IPS-NIHi11 (cell line): ENCODE measurements at places on chromosomes 6 and 20.

DNA sequence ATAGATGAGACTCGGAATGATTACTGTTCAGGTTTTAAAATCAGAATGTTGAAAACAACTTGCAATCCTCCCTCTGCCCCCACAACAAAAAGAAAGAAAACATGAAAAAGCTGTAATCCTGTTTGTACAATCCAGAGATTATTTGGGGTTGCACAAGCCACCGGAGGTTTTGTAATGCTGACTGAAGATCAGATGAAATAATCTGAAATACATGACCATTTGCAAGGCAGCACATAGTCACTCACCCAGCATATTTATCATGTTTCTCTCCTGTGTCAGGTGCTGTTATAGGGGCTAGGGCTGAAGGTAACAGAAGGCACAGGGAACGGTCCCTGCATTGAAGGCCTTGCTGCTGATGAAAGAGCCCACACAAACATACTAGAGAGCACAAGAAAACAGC, 85.3 kb downstream of the SIM1 start:
- DNase-seq: no peak

DNA sequence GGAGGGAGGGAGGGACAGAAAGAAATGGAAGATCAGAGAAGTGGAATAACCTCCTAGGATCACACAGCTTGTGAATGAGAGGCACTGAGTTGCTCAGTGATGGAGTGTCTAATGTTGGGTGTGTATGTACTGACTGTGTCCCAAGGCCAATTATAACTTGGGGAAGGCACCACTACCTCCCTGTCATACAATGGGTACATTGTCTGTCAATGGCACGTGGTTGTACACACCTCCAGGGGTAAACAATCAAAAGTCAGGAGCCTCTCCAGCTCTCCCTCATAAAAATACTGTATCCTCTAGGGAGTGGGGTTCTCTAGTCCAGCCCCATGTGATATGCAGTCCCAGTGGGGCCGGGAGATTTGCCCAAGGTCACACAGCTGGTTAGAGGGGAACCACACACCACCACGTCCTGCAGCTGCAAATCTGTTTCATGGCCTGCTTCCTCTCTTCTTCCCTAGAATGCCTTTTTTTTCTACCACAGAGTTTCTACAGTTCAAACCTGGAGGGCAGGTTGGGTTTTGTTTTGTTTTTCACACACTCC, 112.5 kb downstream of the SNX5 start:
- no peak for DNase-seq

DNA sequence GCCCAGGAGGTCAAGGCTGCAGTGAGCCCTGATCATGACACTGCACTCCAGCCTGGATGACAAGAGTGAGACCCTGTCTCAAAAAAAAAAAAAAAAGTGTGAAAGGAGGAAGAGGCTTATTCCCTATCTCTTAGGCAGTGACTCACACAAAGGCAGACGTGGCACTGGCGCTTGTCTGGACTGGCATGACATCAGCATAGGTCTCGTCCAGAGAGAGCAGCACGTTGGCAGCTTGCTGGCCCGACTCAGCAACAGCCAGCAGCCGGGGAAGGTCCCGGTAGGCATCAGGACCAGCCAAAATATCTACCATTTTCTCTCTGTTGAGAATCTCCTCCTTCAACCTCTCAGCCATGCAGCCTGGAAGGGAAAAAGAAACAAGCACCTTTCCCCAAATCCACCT, 14.1 kb downstream of the CDK5RAP1 start:
- DNase-seq: no peak

DNA sequence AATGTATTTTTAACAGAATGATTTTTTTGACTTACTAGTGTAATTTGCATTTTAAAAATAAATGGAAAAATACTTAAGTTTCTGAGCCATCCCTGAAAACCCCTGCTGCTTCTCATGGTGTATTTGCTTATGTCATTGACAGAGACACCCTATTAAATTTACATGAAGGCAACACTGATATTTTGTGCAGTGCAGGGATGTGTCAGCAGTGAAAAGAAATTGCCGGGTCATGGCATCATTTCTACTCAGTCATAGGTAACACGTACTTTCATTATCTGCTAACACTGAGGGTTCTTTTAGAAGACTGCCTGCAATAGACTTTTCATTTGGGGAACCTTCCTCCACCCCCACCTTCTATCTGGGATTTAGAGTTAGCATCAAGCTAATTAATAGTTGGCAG, 136.7 kb upstream of the RNF217 start:
- no peak for DNase-seq

DNA sequence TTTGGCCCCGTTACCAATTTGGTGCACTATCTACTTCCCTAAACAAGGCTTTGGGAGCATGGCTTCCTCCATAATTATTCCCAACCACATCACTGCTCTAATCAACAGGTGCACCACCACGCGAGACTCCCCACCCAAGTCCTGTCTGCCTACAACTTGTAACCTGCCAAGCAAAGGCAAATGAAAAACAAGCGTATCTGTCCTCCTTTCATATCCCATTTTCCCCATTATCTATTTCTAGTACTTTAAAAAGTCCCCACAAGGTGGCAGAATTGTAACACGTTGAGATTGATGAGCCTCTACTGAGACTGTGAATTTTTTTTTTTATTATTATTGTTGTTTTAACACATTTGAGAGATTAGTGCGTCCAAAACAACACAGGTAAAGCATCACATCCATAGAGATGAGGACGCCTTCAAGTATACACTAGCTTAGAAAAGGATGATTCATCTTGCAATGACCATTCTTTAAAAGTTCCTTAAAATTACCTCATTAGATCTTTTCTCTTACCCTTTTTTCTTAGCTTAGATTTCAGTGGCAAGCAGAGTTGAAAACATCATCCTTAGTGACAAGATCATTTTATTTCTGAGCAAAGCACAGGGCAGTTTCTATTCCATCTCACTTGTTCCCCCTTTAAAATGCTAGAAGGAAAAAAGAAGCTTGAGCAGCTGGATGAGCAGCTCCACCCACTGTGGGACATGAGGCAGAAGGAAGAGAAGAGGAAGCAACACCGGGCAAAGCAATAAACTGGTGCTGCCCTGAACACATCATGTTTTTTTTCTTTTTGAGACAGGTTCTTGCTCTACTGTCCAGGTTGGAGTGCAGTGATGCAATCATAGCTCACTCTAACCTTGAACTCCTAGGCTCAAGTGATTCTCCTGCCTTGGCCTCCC, 210.8 kb downstream of the ARHGAP18 start:
- peak; percentile 57 for DNase-seq

- no peak for DNase-seq
These were observed 647.8 kb upstream of the SLC35B3 start for GRCh38 chr6:9083108-9083507.

DNA sequence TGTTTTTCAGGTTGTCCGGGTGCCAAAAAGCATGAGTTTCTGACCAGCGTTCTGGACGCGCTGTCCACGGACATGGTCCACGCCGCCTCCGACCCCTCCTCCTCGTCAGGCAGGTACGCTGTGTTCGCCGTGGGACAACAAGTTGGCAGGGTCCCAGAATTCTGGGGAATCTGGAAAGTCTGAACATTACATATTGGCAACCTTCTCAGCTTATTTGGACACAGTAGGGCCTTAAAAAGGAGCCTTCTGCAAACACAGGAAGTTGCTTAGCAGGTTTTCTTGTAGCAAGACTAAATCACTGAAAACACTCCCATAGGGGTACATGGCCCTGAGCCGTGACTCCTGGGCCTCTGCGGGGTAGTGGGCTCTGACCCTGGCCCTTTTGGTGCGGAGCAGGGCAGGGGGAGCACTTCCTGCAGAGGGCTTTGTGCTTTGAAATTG, 209.7 kb downstream of the SMOC2 start:
- peak; percentile 53 for DNase-seq

- no peak for DNase-seq
These were observed 26.0 kb downstream of the SDCBP2 start for GRCh38 chr20:1302685-1303541.

GRCh38 chr6:111672761-111673450, 67.2 kb upstream of the TRAF3IP2 start:
- no peak for DNase-seq

GRCh38 chr6:74447013-74447412, 751.0 kb downstream of the CD109 start:
- no peak for DNase-seq

DNA sequence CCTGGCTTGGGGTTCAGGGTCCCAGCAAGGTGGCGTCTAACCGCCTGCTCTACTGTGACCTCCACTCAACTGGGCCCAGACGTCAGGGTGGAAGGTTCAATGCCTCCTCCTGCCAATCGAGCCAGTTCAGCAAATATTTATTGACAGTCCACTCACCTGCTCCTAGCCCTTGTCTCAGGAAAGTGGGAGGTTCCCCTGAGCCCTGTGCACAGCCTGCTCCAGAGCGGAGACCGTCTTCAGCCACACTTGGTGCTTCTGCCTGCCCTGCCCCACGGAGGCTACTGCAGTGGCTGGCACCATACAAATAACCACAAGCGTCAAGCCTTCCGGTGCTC, 6.1 kb downstream of the CCDC167 start:
- no peak for DNase-seq

- DNase-seq: no peak
These were observed 232.3 kb upstream of the FKBP1C start for GRCh38 chr6:62978920-62979319.

GRCh38 chr20:29687438-29687837, 1570.0 kb upstream of the DEFB115 start:
- no peak for DNase-seq

GRCh38 chr6:131286469-131287040, 151.3 kb downstream of the AKAP7 start:
- no peak for DNase-seq

DNA sequence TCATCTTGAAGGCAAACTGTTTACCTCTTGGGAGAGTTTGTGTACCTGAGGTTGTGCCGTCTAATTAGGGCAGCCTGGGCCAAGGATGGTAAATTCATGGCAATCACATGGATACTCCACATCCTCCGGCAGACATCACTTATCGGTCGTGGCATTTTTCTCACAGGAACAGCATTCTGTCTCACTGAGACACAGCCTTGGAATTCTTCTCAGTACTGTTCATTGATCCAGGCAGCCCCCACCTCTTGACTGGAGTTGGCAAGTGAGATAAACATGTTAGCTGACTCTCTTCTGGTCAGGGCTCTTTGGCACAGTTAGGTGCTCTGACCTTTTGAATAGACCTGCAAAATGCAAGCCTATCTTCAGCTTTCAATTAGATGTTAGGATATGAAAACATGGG, 511.4 kb upstream of the FLRT3 start:
- no peak for DNase-seq

GRCh38 chr6:75188221-75188925, 17.5 kb downstream of the COL12A1 start:
- DNase-seq: no peak

GRCh38 chr6:55016261-55016660, 158.1 kb upstream of the HCRTR2 start:
- no peak for DNase-seq

DNA sequence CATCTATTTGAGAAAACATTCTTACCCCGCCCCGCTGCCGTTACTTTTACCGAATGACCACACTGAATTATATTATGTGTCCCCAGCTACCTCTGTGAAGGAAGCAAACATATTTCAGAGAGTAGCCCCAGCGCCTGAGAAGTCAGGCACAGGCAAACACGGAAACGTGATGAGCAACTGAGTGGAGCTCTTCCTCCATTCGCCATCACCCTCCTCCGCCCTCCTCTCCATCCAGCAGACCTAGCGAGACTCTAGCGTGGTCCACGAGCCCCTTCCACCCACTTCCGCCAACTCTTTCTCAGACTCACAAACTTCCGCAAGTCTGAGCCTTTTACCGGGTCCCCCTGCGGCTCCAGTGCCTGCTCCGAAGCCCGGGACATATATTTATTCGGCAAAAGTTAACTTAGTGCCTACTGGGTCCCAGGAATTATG, 582 bp downstream of the SNRPB start:
- DNase-seq: peak; percentile 59

DNA sequence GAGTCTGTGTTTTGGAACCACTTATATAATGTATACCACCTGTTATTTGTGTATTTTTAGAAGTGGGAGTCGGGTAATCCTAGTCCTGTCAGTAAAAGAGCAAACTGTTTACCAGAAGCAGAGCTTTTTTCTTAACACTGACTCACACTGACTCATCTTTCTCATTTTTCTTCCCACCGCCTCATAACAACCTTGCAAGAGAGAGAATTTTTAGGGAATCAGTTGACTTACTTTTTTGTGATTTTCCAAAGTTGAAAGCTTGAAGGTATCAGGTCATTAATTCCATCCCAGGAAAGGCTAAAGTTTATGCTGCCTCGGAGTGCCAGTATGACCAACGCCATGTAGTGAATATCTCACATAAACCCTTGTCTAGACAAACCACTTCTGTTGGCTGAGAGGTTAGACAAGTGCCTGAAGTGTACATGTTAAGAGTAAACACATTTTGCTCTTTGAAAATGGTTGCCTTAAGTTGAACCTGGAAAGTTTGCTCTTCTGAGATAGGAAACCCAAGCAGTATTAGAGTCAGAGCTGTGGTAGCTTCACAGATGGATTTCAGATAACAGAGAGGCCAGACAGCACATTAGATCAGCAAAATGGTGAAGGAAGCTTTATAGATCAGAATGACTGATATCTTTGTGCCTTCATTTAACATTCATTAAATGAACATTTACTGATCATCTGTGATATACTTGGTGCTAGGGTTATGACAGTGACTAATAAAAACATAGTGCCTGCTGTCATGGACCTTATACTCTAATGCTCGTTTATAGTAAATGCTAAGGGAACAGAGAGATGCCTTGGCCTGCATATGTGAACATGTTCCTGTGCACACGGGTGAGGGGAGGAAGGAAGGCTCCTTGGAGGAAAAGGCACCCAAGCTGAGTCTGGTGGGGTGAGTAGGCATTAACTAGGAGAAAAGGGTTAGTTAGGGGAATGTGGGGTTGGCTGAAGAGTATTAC, 29.1 kb upstream of the PKIG start:
- DNase-seq: no peak

DNA sequence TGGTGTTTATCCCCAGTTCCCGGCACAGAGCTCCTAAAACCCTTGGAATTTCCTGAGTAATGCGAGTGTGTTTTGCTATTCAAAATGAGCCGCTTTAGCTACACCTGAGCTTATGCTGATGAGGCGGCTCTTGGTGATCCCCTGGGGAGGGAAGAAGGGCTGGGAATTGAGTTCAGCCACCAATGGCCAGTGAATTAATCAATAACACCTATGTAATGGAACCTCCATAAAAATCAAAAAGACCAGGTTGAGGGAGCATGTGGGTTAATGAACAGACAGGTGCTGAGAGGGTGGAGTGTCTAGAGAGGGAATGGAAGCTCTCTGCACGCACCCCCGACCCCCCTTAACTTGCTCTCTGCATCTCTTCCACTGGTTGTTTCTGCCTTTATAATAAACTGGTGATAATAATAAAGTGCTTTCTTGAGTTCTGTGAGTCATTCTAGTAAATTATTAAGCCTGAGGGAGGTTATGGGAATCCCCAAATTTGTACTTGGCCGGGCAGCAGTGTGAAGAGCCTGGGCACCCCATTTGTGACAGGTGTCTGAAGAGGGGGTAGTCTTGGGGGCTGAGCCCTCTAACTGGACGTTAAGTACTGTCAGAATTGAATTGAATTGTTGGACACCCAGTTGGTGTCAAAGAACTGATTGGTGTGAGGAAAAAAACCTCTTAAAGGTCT, 24.6 kb upstream of the SERPINB1 start:
- DNase-seq: no peak

GRCh38 chr20:59676126-59676850, 71.9 kb downstream of the PHACTR3 start:
- DNase-seq: no peak
